ENCODE measurements at places on chromosomes 11 and 22.
A peak's percentile ranks its signal among the peaks of the same experiment; 100 is the strongest.

- DNase-seq = peak; percentile 71
Observed at GRCh38 chr11:69122630-69123431, 32.9 kb upstream of the SMIM38 start.

DNA sequence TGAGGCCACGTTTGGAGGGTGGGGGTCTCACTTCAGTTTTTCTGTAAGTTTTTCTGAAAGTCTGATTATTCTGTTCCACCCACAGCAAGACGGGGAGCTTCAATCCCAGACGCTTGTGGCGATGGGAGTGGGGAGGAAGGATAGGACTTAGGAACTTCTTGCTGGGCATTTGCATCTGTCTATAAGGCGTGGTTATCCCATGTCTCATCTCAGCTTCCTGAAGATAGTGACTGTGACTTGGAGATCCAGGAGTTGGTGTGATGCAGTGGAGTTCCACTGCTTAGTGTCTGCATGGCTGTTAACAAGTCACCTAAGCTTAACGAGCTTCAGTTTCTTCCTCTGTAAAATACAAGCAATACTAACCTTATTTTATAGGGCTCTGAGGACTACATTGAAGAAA lies 58.9 kb upstream of the BARX2 start:
- no peak for DNase-seq

- peak; percentile 38 for DNase-seq
Observed at GRCh38 chr11:111469200-111469599, 43.0 kb downstream of the BTG4 start.

GRCh38 chr11:44904261-44905020 lies 46.2 kb downstream of the TP53I11 start:
- no peak for DNase-seq

- DNase-seq = no peak
Observed at GRCh38 chr11:46890665-46891064, 27.7 kb downstream of the LRP4 start.

DNA sequence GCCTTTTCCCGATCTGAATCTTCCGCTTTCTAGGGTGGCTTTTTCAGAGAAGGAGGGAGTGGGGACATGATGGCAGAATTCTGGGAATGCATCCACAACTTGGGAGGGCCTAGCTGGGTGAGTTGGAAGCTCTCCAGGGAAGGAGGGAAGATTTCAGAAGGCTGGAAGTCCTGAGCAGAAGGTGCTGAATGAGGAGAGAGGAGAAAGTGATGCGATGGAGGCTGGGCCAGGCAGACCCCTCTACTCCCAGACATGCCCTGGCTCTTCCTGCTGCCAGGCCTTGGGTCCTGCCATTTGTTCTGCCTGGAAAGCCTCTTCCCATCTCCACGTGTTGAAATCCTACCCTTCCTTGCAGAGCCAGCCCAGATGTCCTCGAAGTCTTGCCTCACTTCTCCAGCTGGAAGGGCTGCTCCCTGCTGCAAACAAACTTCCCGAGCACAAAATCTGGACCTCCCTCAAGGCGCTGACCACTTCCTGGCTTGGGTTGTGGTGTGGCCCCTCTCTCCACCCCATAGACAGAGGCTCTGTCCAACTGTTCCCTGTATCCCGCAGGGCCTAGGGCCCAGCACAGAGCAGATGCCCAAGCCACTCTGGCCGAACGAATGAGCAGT lies 16.8 kb downstream of the LRRC32 start:
- DNase-seq = peak; percentile 83

GRCh38 chr11:57278721-57279095 lies 41.7 kb upstream of the APLNR start:
- peak; percentile 19 for DNase-seq

GRCh38 chr11:122872046-122872445 lies 10.5 kb upstream of the JHY start:
- DNase-seq = no peak

DNA sequence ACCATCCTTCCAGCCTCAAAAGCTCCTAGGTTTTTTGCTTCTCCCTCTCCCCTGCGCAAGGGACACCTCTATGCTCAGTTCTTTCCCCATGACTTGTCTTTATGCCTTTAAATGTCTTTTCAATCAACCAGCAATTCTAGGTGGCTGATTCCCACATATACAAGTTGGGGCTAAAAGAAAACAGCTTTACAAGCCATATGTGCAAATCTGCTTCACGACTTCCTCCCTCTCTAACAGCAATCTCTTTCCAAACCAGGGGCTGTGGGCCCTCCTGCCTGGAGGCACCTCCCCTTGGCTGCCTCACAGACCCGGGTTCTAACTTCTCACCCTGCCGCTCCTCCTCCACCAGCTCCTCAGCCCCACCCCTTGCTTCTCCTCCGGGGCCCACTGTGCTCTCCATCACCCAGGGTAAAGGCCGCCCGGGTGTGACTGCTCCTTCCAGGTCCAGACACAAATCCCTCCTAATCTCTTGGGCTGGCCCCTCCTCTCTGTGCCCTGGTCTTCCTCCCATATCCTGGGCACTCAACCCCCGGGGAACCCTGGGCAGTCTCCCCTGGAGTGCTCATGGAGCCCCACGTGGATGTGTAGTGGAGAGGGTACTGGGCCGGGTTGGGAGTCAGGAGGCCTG lies 14.1 kb downstream of the TMPRSS13 start:
- DNase-seq = no peak

DNA sequence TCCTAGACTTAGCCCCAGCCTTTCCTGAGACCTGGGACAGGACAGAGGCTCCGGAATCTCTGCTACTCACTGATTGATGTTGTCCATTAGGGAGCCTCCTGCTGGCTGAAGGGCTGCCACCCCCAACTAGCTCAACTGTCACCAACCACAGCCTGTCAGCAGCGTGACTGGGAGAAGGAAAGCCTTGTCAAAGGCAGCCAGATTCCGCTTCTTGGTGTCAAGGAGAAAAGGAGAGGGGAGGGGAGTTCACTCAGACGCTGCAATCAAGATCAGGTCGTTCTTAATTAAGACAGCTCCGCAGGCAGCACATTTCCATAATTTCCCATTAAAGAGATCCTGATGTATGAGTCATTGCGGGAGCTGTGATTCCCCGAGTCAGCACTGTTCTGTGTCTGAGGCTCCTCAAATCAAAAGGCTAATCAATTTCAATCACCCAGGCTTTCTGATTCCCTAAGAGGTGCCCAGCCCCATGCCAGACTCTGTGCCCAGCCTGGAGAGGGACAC lies 152.8 kb upstream of the ZBED5 start:
- DNase-seq = peak; percentile 45

DNA sequence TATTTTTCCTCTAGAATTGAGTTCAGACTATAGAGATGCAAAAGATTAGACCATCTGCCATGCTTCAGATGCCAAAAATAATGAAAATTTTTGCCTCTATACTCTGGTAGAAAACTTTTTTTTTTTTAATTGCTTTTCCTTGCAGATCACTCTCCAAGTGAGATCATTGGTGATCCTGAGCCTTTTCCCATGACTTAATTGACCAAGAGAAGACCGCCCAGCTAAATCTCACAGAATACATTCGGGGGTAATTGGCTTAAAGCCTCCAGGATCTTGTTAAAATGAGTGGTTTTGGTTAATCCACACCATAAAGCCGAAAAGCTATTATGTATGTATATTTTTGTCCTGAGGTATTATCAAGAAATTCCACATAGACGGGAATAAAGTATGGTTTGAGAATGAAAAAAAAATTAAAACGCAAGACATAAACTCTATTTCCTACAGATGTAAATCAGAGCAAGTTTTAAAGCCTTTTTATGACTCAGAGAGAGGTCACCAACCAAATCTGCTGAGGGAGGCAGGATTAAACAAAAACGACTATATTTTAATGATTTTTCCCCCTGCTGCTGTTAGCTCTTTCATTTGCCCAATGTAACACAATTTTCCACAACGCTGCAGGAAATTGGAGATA lies 64.0 kb downstream of the PARVA start:
- DNase-seq = peak; percentile 85

- DNase-seq = no peak
Observed at GRCh38 chr22:35684732-35685131, 32.9 kb upstream of the APOL5 start.

GRCh38 chr11:47609675-47610074 lies 15.5 kb upstream of the C1QTNF4 start:
- no peak for DNase-seq

DNA sequence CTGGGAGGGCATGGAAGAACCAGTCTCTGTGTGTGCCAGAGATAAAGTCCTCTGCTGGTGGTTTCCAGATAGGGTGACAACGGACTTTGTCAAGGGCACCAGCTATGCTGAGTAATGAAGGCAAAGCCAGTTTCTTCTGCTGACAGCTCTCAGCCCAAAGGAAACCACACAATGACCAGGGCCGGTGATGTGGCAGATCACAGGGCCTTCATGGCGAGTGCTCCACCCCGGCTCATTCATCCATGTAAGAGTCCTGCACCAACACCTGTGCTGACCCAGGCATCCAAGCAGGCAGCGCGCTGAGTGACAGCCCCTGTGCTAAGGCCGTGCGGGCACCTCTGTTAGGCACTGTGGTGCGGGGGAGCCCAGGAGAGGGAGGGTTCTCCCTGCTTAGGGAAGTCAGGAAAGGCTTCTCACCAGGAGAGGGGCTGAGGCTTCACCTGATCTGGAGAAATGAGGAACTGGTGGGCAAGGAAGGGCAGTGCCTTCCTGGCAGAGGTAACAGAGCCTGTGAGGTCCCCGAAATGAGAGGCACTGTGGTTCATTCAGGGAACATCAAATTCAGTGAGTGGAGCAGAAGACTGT lies 33.8 kb downstream of the TP53I11 start:
- no peak for DNase-seq

DNA sequence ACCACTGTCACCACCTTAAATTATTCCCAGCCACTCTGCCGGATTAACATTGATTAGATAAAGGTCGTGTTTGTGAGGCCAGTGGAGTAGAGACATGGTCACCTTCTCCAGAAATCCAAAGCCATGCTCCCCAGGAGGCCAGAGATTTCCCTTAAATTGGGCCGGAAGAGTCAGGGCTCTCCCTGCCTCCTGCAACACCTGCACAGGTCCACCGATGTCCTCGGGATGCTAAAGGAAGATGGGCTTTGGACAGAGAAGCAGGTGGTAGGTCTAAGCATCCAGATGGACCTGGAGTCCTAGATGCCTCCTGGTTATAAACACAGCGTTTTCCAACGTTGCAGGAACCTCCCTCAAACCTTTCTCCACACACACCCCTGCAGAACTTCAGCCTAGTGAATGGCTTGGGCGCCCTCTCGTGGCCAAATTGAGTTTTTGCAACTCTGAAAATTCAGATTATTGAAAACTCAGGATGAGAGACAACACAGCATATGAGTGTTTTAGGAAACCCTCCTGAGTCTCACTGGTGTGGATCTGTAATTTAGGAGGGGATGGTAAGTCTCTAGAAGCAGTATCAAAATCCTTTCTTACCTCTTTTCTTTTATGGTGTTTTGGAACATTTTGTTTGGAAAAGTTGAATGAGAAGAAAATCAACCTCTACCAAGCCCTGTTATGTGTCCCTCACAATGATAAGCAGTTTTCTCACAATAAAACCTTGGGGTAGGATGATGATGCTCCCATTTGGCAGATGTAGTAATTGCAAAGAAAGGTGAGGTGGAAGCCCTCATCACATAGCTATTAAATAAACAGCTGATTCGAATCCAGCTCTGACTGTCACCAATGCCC lies 109.6 kb downstream of the RRAS2 start:
- DNase-seq = peak; percentile 48

GRCh38 chr22:48391171-48391711 lies 1436.4 kb downstream of the BRD1 start:
- DNase-seq = no peak

DNA sequence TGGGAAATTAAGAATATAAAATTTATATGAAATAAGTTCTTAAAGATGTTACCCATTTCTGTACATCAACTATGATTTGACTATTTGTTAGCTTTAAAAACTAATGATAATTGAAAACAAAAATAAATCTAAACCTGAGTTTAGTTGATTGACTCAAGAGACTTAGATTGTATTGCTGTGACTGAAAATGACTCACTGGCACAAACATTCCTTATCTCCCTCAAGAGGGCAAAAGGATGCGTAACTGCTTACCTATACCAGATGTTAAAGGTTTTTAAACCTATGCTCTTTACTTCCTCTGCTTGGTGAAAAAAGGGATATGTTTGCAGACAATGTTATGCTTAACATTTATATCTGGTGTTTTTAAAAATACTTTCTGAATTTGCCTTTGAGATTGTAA lies 30.3 kb downstream of the ATM start:
- DNase-seq = peak; percentile 2

DNA sequence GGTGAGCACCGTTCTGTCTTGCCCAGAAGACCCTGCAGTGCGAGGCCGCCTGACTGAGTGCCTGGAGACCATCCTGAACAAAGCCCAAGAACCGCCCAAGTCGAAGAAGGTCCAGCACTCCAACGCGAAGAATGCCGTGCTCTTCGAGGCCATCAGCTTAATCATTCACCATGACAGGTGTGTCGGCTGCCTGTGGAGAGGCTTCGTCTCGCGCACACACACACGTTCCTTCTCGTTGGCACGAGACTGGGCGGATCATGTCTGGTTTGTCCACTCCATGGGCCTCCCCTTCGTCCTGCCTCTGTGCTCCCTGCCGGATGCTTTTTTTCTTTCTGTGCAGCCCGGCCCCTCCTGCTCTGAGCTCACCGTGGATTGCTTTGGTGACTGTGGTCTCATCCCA lies 51.1 kb downstream of the MUC6 start:
- no peak for DNase-seq

- no peak for DNase-seq
Observed at GRCh38 chr22:23243006-23243573, 62.8 kb downstream of the BCR start.

DNA sequence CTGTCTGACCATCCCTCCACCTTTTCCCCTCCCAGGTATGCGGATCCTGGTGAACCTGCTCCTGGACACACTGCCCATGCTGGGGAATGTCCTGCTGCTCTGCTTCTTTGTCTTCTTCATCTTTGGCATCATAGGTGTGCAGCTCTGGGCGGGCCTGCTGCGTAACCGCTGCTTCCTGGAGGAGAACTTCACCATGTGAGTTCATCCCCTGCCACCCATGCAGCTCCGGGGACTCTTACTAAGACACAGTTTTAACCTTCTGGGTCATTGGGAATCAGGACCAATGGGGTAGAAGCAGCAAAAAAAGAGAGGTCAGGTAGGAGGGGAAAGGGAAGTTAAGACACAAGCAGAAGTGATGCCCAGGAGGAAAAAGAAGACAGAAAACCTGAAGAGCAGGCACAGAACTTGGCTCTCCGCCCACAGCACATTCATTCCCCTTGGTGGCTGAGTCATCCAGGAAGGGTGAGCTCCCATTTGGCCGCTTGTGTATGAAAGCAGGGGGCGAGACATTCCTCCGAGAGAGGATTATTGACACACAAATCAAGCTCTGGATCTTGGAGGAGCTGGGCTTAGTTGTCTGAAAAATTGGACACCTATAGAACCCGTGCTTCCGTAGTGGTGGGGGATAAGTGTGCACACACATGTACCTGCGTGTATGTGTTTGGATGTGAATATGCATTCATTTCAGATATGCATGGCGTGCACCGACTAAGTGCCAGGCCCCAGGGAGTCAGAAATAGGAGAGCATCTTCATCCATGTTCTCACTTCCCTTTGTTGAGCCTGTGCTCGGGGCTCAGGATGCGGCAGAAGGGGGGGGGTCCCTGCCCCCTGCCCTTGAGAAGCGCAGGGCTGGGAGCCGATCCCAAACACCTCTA lies 64.2 kb downstream of the CACNA1I start:
- DNase-seq = peak; percentile 91

- peak; percentile 77 for DNase-seq
Observed at GRCh38 chr11:101442171-101442570, 141.6 kb downstream of the TRPC6 start.

- DNase-seq = no peak
Observed at GRCh38 chr11:102771351-102771750, 9.1 kb downstream of the MMP10 start.

GRCh38 chr11:103007521-103007920 lies 52.0 kb upstream of the MMP13 start:
- DNase-seq = peak; percentile 76

All from fibroblast of skin of abdomen (primary cell).